Ovary (tissue), 10 donors: ENCODE measurements at places on chromosomes 2 and 18. TPM values are rescaled to one million over a fixed set of nuclear protein-coding genes. Genes with fewer than 3 reads are reported as not detected.

SCYGR4 gene
- total RNA-seq = not detected

- DNase-seq = no peak
- H3K27me3 ChIP-seq = no peaks in the 10 kb centered on the region
- no peaks in the 10 kb centered on the region for H3K4me1 ChIP-seq
Observed at GRCh38 chr2:160893581-160893980, 266.6 kb upstream of the TANK start.

SP140 gene
- total RNA-seq = 1.0 TPM

UGT1A10 gene
- total RNA-seq = not detected

- no peaks in the 10 kb centered on the region for H3K4me1 ChIP-seq
- no peak for DNase-seq
- no peaks in the 10 kb centered on the region for H3K36me3 ChIP-seq
- H3K27me3 ChIP-seq = no peaks in the 10 kb centered on the region
Observed at GRCh38 chr2:149489452-149489851, 98.1 kb downstream of the MMADHC start.

DNA sequence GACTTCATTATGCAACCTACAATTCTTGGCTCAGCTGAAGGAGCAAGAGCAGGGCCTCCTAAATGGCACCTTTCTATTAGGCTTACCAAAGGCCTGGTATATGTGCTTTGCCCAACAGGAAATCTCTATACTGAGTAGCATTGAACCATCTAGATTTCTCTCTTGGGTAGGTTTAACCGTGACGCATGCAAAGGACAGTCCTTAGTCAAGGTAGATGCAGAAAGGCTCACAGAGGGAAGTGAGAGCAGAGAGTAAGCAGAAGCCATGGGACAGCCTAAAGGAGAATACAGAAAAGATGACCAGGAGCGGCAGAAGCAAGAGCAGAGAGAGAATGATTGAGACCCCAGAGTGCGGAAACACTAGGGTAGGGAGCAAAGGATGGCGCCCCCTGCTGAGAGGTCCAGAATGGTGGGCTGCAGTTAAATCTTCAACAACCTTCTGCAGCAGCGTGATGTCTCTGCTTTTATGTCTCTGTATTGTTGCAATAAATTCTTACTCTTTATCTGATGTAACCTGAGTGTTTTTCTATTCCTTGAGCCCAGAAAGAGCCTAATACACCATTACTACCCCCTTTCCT lies 4.7 kb upstream of the OSBPL1A start:
- no peaks in the 10 kb centered on the region for H3K27me3 ChIP-seq
- peaks cover 2% of the 10 kb centered on the region for H3K4me1 ChIP-seq
- H3K36me3 ChIP-seq = no peaks in the 10 kb centered on the region
- H3K27ac ChIP-seq = no peak overlapping the region

DNA sequence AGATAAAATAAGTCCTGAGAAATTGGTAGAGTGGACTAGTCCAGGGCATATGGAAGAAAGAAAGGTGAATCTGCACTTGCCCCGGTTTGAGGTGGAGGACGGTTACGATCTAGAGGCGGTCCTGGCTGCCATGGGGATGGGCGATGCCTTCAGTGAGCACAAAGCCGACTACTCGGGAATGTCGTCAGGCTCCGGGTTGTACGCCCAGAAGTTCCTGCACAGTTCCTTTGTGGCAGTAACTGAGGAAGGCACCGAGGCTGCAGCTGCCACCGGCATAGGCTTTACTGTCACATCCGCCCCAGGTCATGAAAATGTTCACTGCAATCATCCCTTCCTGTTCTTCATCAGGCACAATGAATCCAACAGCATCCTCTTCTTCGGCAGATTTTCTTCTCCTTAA lies 9.8 kb downstream of the SERPINB13 start:
- H3K27me3 ChIP-seq = no peaks in the 10 kb centered on the region
- H3K4me3 ChIP-seq = no peak overlapping the region
- DNase-seq = no peak
- no peak overlapping the region for H3K27ac ChIP-seq
- H3K36me3 ChIP-seq = no peaks in the 10 kb centered on the region

- DNase-seq = peak; percentile 65
- no peak overlapping the region for H3K4me3 ChIP-seq
- H3K27ac ChIP-seq = no peak overlapping the region
- no peaks in the 10 kb centered on the region for H3K36me3 ChIP-seq
- H3K27me3 ChIP-seq = no peaks in the 10 kb centered on the region
- H3K4me1 ChIP-seq = peaks cover 2% of the 10 kb centered on the region
Observed at GRCh38 chr18:35730691-35731370, 149.3 kb downstream of the GALNT1 start.

LIMS4 gene
- 2.3 TPM for total RNA-seq

DHRS9 gene
- 0.41 TPM for total RNA-seq

- no peaks in the 10 kb centered on the region for H3K36me3 ChIP-seq
- H3K4me3 ChIP-seq = no peak overlapping the region
- no peak overlapping the region for H3K27ac ChIP-seq
- no peak for DNase-seq
- H3K27me3 ChIP-seq = no peaks in the 10 kb centered on the region
Observed at GRCh38 chr2:136029149-136029548, 43.7 kb upstream of the DARS1 start.

GRCh38 chr2:16088035-16088801 lies 147.9 kb downstream of the MYCN start:
- H3K27me3 ChIP-seq = no peaks in the 10 kb centered on the region
- H3K36me3 ChIP-seq = no peaks in the 10 kb centered on the region
- no peak for DNase-seq
- no peak overlapping the region for H3K27ac ChIP-seq
- H3K4me3 ChIP-seq = no peak overlapping the region
- no peaks in the 10 kb centered on the region for H3K4me1 ChIP-seq

DNA sequence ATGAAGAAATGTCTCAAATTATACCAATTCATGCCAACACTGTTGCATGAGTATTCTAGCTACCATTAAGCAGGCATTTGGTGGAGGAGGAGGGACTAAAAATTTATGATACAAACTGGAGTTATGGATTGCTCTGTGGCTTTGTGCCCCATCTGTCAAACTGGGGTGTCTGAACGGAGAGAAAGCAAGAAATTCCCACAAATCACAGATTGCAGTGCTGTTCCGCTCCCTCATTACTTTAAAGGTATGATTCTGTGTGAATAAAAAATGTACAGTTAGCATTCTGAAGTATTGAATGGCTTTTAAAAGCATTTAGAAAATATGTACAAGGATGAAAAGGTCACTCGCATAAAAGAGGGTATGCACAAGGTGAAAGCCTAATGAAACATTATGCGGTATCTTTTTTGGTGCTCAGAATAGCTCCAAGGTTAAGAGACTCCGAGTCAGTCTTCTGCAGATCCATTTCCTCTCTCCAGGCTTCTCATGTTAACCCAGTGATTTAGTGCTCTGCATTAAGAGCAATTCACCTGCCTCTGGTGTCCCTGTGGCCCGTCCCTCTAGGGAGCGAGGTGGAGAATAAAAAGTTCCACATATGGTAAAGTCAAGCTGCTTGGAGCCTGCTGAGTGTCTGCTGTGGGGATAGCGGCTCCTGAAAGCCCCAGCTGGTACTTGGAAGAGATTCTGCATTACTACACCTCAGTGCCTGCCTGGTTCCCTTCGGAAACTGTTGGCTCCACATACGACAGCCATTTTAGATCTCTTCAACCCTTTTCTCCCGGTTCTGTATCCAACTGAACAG lies 184.2 kb downstream of the ZNF521 start:
- no peaks in the 10 kb centered on the region for H3K27me3 ChIP-seq
- H3K4me3 ChIP-seq = no peak overlapping the region
- peaks cover 4% of the 10 kb centered on the region for H3K4me1 ChIP-seq
- H3K27ac ChIP-seq = no peak overlapping the region

CYP27C1 gene
- total RNA-seq = not detected

- no peaks in the 10 kb centered on the region for H3K27me3 ChIP-seq
- no peak overlapping the region for H3K27ac ChIP-seq
Observed at GRCh38 chr18:9323750-9324445, 10.7 kb upstream of the TWSG1 start.

- peak overlapping the region; percentile 17 for H3K4me3 ChIP-seq
- no peaks in the 10 kb centered on the region for H3K27me3 ChIP-seq
- no peak overlapping the region for H3K27ac ChIP-seq
- peaks cover 5% of the 10 kb centered on the region for H3K4me1 ChIP-seq
- no peak for DNase-seq
Observed at GRCh38 chr2:118841828-118842461, 5.5 kb downstream of the EN1 start.

CNGA3 gene
- total RNA-seq = not detected

- no peak overlapping the region for H3K4me3 ChIP-seq
- H3K27ac ChIP-seq = no peak overlapping the region
- H3K27me3 ChIP-seq = no peaks in the 10 kb centered on the region
- H3K36me3 ChIP-seq = no peaks in the 10 kb centered on the region
- no peak for DNase-seq
- peaks cover 2% of the 10 kb centered on the region for H3K4me1 ChIP-seq
Observed at GRCh38 chr2:100747551-100747950, 72.4 kb upstream of the NPAS2 start.

- DNase-seq = no peak
- peaks cover 2% of the 10 kb centered on the region for H3K4me1 ChIP-seq
- H3K27me3 ChIP-seq = no peaks in the 10 kb centered on the region
- no peak overlapping the region for H3K4me3 ChIP-seq
Observed at GRCh38 chr2:161147856-161148255, 12.4 kb upstream of the TANK start.

PLGLB1 gene
- total RNA-seq = 2.1 TPM

BOK gene
- total RNA-seq = 10.9 TPM

DNA sequence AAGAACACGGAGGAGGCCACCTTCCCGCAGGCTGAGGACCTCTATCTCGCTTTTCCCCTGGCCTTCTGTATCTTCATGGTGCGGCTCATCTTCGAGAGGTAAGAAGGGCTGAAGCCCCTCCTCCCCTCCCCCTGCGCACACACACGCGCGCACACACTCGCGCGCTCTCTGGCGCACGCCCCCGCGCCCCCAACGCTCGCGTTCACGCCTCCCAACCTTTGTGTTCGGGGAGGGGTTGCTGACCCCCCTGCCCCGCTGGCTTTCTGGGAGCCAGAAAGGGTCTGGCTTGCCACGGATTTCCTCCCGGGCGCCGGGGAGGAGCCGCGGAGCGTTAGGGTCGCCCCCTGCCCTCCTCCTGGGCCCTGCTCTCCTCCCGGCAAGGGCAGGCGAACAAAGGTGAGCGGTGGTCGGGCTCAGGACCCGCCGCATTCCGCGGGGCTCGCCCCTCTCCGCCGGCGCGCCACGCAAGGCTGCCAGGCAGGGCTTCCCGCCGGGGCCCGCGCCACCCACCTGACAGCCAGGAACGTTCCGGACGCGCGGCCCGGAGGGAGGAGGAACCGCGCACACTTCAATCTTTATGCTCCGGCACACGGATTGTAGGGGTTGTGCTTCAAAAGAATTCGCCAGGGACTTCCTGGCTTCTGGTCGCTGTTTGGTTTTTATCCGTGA lies 583 bp downstream of the CERS6 start:
- peak overlapping the region; percentile 91 for H3K4me3 ChIP-seq
- H3K36me3 ChIP-seq = no peaks in the 10 kb centered on the region
- peak; percentile 55 for DNase-seq
- no peaks in the 10 kb centered on the region for H3K27me3 ChIP-seq
- peak overlapping the region; percentile 54 for H3K27ac ChIP-seq

DNA sequence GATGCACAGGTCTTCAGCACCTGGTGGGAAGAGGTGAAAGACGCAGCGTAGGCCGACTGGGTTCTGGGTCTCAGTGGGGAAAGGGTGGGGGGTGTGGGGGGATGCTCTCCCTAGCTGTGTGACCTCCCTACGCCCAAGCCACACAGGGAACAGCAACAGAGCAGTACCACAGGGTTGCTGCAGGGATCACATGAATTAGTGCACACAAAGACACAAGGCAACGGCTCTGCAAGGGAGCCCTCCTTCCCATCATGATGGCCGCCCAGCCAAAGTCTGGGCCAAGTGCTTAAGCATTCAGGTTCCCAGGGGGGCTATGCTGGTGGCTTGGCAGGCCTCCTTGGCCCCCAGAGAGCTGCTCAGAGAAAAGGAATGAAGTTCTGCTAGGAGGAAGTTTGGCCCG lies 28.2 kb upstream of the GBX2 start:
- no peak for DNase-seq
- H3K4me1 ChIP-seq = no peaks in the 10 kb centered on the region
- no peak overlapping the region for H3K27ac ChIP-seq
- H3K36me3 ChIP-seq = no peaks in the 10 kb centered on the region

DNA sequence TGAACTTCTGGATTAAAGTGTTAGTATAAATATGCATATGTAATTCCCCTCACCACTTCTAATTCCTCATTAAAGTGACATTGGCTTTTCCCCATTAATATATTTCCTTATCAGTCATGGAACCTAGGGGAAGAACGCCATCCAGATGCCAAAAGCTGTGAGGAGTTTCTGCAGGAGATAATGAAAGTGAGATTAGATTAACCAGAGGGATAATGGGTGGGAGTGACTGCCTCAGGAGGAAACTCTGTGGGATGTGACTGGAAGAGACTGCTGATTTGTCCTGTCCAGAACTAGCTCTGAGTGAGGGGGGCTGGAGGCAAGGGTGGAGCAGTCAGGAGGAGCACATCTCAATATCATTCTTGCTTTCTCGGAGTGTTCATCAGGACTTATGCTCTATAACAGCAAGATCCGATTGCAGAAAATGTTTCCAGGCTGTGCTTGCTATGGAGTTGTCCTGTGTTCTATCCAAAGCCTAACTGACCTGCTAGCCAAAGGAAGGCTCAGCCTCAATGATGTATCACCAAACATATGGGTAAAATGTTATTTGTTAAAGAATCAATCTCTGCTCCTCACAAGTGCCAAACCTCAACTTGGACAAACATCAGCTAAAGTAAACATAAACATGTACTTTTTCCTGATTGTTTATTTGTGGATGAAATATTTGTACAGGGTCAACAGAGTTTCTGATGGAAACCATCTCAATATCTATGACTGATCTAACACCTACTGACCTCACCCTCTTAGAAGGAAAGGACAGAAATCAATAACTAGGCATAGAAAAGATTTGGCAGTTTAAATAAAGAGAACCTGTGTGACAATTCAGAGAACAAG lies 118.5 kb downstream of the ASXL3 start:
- H3K27me3 ChIP-seq = no peaks in the 10 kb centered on the region
- H3K4me3 ChIP-seq = no peak overlapping the region
- no peak for DNase-seq
- no peak overlapping the region for H3K27ac ChIP-seq
- H3K4me1 ChIP-seq = no peaks in the 10 kb centered on the region
- no peaks in the 10 kb centered on the region for H3K36me3 ChIP-seq

DNA sequence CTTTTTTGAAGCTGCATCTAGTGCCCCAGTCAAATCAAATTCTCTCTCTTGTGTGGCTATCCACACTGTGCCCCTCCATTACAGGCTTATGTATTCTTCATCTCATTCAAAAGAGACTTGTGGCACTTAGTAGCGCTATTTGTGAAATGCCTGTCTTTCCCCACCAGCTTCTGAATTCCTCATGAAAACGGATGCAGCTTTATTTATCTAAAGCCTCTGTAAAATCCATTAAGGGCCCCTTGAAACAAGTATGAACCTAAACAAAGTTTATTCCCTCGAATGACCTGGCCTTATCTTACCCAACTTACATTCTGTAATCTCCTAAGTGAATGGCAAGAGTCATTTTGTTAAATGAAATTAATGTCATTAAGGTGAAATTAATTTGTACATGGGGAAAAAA lies 417.4 kb upstream of the PIK3C3 start:
- no peaks in the 10 kb centered on the region for H3K27me3 ChIP-seq
- no peak overlapping the region for H3K4me3 ChIP-seq
- no peaks in the 10 kb centered on the region for H3K4me1 ChIP-seq
- H3K27ac ChIP-seq = no peak overlapping the region

HNRNPLL gene
- 54.8 TPM for total RNA-seq
